CD4-positive, alpha-beta memory T cell (primary cell): ENCODE measurements at places on chromosomes 1 and 21.
A peak's percentile ranks its signal among the peaks of the same experiment; 100 is the strongest.

DNA sequence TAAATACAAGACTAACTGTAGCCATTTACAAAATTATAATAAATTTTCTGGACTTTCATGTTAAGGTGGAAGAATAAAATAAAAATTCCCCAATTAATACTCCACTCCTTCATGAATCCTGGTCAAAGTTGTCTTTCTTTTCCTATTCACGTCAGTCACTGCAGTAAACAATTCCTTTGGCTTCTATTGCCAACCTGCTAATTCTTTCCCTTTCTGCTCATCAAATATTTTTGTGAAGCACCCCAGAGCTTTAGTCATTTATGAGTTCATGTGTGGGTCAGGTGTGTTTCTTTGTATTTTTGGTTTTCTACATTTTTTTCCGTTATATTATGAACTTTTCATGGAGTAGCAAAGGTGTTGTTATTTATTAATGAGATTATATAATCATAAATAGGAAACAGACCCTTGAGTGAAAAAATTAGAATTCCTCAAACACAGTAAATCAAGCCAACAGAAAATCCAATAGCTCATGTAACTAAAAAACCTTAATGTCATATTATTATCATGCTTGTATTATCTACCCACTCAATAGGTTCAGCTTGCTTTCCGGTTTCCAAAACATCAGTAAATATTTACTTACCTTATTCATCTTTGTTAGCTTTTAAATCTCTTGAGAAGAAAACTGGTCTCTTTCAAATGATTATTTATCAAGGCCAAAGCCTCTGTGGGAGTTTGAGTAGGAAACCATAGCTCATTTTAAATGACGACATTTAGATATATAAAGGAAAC lies 29.6 kb upstream of the PLA2G4A start:
- no peak overlapping the region for H3K4me3 ChIP-seq
- no peak overlapping the region for H3K27ac ChIP-seq
- DNase-seq, result no peak
- no peaks in the 10 kb centered on the region for H3K4me1 ChIP-seq

DNA sequence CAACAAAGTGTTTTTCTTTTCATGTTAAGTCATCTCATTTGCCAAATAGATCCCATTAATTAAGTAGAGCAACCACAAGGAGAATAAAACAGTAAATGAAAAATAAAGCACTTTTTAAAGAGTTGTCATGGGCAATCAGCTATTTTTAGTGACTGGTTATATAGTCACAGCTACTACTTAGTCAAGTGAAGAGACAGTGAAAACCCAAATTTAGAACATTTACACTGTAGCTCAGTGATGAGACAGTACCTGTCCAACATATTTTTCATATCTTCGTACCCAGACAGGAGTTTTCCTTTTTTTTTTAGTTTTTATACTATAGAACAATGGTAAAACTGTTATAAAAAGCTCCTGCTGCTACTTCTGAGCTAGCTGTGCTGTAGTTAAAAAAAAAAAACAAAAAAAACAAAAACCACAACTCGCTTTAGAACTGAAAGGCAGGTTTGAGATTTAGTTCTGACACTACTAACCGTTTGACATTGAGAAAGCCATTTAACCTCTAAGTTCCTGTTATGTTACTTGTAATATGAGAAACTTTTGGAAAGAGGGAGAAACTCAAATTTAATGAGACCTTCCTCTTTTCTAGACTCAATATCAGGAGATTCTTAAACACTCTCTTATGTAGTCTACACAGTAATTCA lies 777.5 kb downstream of the ADGRL2 start:
- no peak for DNase-seq
- H3K4me3 ChIP-seq, result no peak overlapping the region
- no peaks in the 10 kb centered on the region for H3K27me3 ChIP-seq
- H3K27ac ChIP-seq, result no peak overlapping the region

- no peaks in the 10 kb centered on the region for H3K27me3 ChIP-seq
- no peak overlapping the region for H3K4me3 ChIP-seq
- no peaks in the 10 kb centered on the region for H3K36me3 ChIP-seq
- H3K4me1 ChIP-seq, result no peaks in the 10 kb centered on the region
These were observed 421.4 kb upstream of the RUNX1 start for GRCh38 chr21:35470522-35470921.

GRCh38 chr1:24915816-24916602 lies 14.1 kb downstream of the RUNX3 start:
- peaks cover 99% of the 10 kb centered on the region for H3K4me1 ChIP-seq
- no peak overlapping the region for H3K4me3 ChIP-seq
- H3K27me3 ChIP-seq, result no peaks in the 10 kb centered on the region
- DNase-seq, result peak; percentile 25
- H3K36me3 ChIP-seq, result peaks cover 77% of the 10 kb centered on the region
- peak overlapping the region; percentile 77 for H3K27ac ChIP-seq

- H3K27me3 ChIP-seq, result no peaks in the 10 kb centered on the region
- peaks cover 66% of the 10 kb centered on the region for H3K4me1 ChIP-seq
- DNase-seq, result peak; percentile 33
- peak overlapping the region; percentile 61 for H3K27ac ChIP-seq
- H3K36me3 ChIP-seq, result no peaks in the 10 kb centered on the region
These were observed 515 bp downstream of the MAN1C1 start for GRCh38 chr1:25616987-25617624.
